NCI-H446 treated with DMSO at 0.1 percent for 48 hours (cell line): ENCODE measurements at places on chromosomes 4 and X.

GRCh38 chr4:107213880-107214279 is 177.8 kb upstream of the DKK2 start:
- no peak for DNase-seq

DNA sequence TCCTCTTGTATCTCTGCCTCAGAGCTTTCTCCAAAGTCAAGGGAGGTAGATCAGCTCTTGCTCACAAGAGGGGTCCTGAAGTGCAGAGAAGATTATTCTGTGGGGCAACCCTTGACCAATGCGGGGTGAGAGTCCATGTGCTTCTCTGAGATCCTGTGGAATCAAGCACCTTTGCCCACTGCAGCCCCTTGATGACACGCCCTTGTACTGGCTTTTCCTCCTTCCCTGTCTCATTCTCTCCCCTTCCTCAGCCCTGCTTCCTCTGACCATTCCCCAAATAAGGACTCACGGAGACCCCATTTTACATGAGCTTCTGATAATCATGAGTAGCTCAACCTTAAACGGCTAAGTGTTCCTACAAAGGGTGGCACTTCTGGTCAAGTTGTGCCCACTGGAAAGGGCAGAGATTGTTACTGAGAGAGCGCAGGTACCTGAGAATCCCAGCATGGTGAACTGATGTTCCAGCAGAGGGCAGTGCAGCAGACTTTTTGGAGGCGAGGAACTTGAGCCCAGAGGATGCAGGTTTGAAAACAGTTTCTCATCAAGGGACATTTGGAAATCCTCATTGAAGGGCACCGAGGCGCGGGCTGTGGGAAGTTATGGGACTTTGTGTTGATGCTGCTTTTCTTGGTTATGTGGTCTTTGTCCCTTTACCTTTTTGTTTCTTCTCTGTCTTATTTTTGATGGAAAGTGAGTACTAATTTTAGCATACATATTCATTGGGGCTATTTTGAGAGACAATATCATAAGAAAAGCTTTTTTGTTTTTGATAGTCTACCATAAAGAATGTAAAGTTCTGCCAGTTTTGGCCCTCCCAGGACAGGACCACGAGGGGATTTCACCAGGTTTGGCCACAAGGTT is 201.3 kb downstream of the RBM46 start:
- DNase-seq, result no peak

DNA sequence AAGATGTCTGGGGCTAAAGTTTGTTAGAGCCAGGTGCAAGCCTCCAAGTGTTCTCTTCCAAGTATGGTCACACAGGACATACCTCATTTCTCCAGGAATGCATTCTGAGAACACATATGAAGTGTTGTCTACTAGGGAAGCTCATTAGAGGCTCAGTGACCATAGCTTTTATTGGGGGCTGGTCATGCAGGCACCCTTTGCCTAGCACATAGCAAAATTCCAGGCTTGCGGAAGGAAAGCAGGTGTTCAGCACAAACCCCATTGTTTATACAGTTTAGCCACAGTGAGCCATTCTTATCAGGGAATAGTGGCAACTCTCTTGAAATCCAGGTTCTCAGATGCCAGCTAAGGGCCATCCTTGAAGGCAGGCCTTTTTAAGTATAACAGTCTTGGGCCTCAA is 339.4 kb upstream of the ZCCHC13 start:
- no peak for DNase-seq

DNA sequence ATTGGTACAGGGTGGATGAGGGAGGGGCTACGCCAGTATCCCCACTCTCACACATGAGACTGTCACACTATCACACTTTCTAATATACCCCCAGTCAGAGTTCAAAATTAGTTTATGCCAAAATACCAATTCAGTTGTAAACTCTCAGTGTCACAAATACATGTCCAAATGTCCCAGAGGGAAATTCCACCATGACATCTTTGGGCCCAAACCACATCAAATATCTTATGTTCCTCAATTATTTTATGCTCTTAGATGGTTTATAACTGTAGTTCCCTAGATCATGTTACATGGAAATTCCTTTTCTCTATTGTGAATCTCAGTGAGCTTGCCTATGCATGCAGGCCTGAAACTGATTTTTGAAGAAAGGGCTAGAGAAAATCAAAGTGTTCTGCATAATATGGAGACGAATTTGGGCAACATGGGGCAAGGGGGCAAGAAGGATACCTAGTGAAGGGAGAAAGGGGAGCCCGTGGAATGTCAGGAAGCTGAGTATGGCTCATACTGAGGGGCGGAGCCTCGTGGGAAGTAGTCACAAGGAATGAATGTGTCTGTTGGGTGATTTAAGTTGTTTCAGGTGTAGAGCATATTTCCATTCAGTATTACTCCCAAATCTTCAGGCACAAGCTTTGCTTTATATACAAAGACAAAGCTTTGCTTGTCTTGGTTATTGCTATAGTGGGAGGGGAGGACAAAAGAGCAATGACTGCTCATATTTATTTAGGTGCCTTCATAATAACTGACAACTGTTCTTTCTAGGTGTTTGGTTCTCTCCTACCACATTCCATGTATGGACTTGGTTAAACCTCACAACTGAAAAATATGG is 40.8 kb downstream of the CLNK start:
- DNase-seq, result no peak

DNA sequence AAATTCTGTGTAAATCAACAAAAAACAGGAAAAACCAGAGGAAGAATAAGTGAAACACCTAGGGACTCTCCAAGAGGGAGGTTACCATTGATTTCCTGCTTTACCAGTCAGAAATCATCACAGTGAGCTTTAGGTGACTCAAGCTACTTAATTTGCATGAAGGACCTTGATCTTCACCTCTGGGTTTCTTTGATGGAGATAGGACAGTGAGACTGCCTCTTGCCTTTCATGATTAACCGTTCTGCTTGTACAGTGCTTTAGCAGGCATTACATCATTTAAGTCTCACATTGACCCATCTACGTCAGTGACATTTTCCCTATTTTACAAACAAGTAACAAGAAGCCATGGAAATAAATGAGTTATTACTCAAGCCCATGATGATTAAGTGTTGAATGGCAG is 3.4 kb upstream of the GK start:
- DNase-seq, result no peak

DNA sequence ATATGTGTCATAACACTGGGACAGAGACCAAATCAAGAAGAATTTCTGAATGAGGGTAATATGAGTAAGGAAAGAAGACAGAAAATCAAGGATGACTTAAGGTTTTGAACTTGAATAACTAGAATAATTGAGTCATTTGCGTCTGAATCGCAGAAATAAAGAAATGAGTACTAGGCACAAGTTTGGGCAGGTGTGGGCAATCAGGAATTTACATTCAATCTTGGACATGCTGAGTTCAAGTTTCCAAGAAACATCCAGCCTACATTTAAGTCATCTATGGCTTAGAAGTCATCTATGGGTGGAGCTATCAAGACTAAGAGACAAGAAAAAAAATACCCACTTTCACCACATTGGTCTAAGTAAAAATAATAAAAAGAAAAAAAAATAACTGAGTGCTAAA is 30.4 kb upstream of the WDR44 start:
- DNase-seq, result no peak

- DNase-seq, result no peak
Measured at GRCh38 chr4:140662082-140662869, 93.5 kb upstream of the UCP1 start.

DNA sequence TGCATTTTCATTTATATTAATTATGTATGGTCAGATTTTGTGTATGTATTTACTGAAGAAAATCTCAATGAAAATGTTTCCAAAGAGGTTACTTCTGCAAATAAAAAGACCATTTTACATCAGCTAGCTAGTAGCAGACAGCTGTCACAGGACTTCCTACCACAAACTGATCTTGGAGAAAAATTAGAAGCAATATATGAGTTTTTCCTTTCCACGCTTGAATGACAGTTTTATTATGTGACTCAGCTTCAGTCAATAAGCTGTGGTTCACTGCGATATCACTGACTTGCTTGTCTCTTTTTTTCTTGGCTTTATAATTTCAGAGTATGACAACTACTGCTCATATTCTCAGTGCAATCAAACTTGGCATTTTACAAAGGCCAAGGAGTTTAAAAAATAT is 787.4 kb upstream of the GALNTL6 start:
- no peak for DNase-seq

DNA sequence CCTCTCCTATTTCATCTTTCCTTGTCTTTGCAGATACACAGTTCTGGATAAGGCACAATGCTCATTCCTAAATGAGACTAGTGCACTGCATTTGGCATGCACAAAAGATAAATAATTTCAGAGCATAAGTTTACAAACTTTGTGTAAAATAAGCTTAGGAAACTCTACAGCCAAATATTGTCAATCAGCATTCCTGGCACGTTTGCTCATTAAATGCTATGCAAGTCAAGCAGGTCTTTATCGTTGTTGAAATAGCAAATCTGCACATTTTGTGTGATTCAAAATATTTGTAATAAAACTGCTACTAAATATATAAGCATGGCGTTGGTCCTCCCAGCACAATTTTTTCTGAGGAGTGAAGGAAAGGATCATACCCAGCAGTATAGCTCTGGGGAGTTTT is 322.1 kb upstream of the NOCT start:
- no peak for DNase-seq

DNA sequence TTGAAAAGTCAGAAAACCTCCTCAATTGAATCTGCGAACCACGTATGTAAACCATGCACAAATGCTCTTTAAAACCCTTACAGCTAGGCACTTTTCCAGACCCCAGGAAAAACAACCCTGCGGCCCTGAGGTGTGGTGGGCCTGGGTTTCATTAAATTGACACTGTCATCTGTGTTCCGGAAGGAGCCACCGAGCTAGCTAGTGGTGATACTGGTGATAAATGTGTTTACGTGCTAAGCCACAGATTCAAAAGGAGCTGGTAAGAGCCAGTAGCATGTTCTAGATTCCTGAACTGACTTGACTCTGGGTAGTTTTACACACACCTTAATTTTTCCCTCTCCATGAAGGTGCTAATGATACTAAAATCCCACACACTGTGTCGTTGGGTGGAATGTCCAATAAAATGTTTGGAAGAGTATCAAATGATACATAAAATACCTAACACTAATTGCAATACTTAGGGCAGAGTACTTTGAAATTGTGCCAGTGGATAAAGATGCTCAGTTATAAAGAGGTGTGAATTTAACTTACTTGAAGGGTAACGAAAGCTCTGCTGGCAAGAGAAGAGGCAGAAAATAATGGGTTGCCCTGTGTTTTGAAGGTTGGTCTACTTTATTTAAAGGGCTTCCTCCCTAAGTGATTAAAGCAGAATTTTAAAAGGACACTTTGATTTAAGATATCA is 8.5 kb downstream of the SMS start:
- DNase-seq, result no peak

- DNase-seq, result no peak
Measured at GRCh38 chrX:150984169-150984824, 1.2 kb downstream of the HMGB3 start.

- peak; percentile 36 for DNase-seq
Measured at GRCh38 chr4:142551517-142552305, 294.4 kb downstream of the INPP4B start.

DNA sequence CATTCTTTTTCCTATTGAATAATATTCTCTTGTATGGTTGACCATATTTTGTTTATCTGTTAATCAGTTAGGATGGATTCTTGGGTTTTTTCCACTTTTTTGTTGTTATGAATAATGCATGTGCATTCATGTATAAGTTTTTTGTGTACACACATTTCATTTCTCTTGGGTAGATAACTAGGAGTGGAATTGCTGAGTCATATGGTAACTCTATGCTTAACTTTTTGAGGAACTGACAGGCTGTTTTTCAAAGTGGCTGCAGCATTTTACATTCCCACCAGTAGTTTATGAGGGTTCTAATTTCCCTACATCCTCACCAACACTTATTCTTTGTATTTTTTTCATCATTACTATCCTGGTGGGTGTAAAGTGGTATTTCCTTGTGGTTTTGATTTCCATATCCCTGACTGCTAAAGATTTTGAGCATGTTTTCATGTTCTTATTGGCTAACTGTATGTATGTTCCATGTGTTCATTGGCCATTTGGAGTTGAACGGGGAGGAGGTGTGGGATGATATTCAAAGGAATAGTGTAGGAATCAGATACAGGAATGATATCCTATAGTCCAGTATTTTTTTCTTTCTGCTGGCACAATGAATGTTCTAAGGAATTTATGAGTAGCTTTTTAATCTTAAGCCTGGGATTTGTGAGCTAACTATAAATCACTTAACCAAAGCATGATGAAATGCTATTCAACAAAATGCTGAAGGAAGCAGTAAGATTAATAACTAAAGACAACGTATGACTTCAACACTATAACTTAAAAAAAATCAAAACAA is 114.3 kb downstream of the AMELX start:
- no peak for DNase-seq

- DNase-seq, result no peak
Measured at GRCh38 chr4:57102050-57102624, 8.0 kb downstream of the IGFBP7 start.

DNA sequence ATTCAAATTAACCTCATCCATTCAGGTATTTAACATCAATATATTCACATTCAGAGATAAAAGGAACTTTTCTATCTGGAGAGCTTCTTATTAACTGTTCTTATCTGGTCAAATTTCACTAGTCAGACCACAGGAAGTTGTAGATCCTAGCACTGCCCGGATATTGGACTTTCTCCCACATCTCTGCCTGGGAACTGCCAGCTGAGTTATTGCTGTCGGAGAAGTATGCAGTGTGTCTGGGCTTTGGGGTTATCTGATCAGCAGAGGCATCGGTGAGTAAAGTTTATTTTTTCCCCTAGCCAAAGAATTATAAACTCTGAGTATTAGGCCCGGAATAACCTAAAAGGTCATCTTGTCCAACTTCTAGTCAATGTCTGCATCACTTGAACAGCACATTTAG is 45.1 kb downstream of the OR13H1 start:
- DNase-seq, result no peak

GRCh38 chrX:122187069-122187713 is 996.9 kb upstream of the GRIA3 start:
- DNase-seq, result no peak

GRCh38 chr4:118225511-118225910 is 127.3 kb downstream of the PRSS12 start:
- DNase-seq, result no peak

GRCh38 chr4:113469023-113469390 is 292.5 kb downstream of the CAMK2D start:
- DNase-seq, result no peak

DNA sequence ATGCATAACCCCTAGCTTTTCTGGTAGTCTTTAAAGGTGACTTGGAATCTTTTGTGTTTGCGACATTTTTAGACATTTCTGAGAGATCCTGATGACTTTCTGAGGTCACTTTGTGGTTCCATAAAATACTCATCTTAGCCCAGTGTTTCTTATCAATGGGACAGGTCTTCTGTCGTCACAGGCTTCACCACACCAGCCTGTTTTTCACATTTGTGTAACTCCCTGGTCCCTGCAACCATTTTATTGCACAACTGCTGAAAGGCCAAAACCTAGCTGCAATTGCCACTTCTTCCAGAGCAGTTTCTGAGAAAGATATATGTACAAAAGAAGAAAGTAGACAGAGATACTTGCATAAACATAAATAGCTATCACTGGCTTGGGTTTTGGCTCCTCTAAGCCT is 120.9 kb downstream of the IL15 start:
- no peak for DNase-seq

DNA sequence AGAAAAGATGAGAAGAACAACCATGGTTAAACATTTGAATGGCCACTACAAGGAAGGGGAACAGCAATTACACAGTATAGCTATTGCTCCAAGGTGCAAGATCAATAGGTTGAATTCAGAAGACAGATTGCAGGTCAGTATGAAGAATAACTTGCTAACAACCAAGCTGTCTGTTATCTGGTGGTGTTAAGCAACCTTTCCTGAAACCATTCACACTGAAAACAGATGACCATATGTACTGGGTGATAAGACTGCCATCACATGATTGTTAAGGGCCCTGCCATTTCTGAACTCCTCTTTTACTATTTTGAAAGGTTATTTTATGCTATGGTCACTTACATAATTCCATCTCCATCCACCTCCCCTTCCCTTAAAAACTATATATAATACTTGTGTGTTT is 6.8 kb downstream of the GABRA3 start:
- DNase-seq, result no peak
